Stimulated activated naive B cell treated with anti-CD40 and anti-IgM and Interleukin-4, amounts not matched to agents 10 μg/mL and 1 μg/mL and 100 μg/mL, for 72 hours (primary cell): ENCODE measurements at places on chromosomes 7 and 10.

DNA sequence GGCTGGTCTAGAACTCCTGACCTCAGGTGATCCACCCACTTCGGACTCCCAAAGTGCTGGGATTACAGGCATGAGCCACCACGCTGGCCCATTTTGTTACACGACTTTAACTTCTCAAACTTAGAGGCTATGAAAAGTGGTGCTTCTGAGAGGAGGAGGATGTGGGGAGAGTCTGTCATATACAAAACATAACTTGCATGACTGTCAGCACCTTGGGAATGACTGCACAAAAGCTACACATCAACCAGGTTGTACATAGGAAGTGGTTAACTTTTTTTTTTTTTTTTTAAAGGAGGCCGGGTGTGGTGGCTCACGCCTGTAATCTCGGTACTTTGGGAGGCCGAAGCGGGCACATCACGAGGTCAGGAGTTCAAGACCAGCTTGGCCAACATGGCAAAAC lies 43.4 kb upstream of the GSDME start:
- DNase-seq = no peak

- DNase-seq = no peak
Measured at GRCh38 chr7:8422177-8422576, 11.2 kb upstream of the NXPH1 start.

DNA sequence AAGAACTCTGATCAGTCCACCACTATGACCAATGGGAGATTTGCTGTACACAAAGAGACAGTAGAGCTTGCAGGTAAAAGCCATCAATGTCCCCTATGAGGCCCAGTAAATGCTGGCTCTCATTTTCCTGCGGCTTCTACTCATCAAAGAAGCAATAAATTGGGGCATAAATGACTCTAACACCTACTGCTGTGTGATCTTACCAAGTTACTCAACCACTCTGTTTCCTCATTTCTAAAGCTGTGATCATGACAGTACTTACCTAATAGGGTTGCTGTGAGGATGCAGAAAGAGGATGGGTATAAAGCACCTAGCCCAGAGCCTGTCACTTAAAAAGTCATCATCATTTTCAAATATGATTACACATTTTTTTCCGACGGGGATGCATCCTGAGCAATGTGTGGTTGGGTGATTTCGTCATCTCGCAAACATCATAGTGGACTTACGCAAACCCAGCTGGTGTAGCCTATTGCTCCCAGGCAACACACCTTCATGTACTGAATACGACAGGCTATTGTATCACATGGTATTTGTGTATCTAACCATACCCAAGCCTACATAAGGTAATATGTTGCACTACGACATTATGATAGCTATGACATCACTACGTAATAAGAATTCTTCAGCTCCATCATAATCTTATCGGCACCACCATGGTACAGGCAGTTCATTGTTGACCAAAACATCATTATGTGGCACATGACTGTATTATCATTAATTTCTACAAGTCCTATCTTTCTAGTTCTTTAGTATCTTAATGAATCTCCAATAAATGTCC lies 7.1 kb upstream of the MGMT start:
- DNase-seq = no peak

DNA sequence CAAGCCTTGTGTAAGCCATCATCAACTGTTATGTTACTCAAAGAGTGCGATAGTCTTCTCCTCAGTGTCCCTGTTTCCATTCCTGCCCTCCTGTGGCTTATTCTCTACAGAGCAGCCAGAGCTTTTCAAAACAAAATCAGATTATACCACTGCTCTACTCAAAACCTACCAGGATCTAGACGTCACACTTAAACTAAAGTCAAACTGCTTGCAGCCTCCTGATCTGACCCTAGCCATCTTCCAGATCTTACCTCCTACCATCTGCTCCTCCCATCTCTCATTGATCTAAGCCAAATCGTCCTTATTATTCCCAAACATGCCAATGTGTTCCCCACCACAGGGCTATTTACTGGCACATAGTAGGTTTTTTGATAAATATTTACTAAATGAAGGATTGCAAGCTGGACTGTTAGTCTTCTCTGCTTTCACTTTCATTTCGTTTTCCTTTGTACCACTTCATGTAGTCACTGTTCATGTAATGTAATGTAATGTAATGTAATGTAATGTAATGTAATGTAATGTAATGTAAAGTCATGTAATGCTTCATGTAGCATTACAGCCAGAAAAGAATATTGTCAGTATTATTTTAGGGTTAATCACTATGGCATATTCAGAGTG lies 116.1 kb downstream of the GPR37 start:
- DNase-seq = no peak

DNA sequence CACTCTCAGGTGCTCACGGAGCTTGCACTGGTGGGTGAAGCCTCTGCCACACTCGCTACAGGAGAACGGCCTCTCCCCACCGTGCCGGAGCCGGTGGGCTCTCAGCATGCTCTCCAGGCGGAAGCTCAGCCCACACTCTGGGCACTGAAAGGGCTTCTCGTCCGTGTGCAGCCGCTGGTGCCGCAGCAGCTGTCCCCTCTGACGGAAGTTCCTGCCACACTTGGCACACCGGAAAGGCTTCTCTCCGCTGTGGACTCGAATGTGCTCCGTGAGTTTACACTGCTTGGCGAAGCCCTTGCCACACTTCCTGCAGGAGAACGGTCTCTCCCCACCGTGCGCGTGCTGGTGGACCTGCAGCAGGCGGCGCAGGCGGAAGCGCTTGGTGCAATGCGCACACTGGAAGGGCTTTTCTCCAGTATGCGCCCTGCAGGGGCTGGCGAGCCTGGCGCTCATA lies 19.3 kb downstream of the ZNF786 start:
- DNase-seq = no peak

DNA sequence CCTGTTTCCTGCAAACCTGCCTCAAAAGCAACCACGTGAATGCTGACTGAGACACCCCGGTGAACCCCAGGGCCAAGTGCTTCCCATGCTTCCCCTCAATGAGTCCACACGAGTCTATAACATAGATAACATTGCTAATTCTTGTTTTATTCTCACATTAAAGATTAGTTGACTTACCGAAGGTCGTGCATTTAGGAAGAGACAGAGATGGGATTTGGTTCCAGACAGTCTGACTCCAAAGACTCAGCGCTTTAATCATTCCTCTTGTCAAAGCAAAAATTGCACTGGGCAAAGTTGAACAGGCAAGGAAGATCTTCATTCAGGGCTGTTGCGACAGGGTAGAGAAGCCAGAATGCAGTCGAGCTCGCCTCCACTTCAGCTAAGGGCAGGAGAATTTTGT lies 435.6 kb upstream of the C7orf33 start:
- no peak for DNase-seq

GRCh38 chr7:49780953-49781352 lies 7.5 kb downstream of the VWC2 start:
- no peak for DNase-seq

GRCh38 chr10:88226071-88226659 lies 357.0 kb downstream of the RNLS start:
- DNase-seq = no peak

GRCh38 chr7:101781439-101781838 lies 36.0 kb upstream of the CUX1 start:
- DNase-seq = no peak

- no peak for DNase-seq
Measured at GRCh38 chr7:112523871-112524270, 43.1 kb downstream of the LSMEM1 start.

DNA sequence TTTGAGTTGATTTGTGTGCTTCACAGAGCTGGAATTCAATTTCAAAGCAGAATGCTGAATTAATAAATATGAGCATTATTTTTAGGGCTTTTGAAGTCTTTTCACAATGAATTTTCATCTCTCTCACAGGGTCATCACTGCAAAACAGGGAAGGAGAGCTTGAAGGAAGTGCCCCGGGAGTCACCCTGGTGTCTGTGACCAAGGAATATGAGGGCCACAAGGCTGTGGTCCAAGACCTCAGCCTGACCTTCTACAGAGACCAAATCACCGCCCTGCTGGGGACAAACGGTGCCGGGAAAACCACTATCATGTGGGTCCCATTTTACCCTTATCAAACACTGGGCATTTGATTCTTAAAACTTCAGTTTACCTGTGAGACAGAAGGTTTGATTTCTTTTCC lies 217.7 kb downstream of the ABCA13 start:
- no peak for DNase-seq

DNA sequence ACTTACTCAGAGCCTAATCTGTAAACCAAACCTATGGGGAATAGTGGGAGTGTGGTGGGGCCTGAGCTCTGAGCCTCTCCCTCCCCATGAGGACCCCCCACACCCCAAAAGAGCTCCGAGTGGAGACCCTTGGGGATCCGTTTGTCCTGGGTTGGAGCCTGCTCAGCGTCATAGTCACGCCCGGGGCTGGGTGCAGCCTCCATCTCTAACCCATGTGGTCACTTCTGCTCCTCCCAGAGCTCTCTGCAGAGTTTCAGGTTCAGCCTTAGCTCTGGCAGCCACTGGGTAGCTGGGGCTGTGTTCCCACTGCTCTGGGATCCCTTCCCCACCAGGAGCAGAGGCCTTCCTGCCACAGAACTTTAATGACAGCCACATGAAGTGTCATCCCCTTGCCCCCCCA lies 25.9 kb downstream of the PFKFB3 start:
- no peak for DNase-seq

DNA sequence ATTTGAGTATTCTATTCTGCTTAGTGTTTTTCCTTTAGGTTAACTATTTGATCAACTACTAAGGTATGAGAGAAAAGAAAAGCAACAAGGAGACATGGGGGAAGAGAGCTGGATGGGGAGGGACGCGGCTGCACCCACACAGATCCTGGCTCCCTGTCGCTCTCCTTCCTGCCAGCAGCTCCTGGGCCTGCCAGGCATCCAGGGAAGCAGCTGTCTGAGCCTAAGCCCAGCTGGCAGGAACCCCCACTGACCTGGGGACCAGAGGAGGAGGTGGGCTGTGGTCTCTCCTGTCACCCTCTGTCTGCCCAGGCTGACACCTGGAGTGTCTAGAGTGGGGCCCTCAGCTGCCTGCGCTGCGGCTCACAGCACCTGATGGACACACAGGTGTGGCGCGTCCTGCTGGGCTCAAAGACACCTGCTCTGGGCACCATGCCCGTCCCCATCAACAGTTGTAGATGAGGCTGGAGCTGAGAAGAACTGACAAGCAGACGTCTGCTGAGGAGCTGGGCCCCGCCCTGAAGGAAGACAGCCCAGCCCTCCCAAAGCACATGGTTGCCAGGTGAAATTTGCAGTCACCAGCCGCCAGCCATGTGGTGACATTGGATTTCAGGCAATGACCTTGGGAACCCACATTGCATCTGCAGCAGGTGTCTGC lies 207.9 kb downstream of the PLXNA4 start:
- DNase-seq = no peak

DNA sequence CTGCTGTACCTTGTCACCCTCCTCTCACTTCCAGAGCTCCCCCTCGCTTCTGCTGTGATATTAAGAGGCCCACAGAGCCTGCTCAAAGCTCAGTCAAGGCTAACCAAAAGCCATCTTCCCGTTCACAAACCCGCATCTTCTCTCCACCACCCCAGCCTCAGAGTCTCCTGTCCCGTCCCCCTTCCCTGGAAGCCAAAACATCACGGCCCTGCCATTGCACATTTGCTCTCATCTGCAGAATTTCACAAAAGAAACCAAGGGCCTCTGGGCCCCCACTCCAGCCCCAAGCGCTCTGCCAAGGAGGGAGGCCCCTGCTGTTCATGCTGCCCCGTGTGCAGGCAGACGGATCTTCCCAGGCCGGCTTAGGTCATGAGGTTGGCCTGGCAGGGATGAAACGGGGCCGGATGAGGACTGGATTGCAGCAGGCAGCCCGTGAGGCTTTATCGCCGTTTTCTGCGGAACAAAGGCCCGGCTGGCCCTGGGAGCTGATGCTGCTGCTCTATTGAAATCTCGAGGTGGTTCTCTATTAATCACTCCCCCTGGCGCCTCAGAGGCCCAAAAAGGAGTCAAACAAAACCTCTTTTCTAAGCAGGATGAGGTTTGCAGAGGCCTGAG lies 31.6 kb upstream of the FOXK1 start:
- no peak for DNase-seq

DNA sequence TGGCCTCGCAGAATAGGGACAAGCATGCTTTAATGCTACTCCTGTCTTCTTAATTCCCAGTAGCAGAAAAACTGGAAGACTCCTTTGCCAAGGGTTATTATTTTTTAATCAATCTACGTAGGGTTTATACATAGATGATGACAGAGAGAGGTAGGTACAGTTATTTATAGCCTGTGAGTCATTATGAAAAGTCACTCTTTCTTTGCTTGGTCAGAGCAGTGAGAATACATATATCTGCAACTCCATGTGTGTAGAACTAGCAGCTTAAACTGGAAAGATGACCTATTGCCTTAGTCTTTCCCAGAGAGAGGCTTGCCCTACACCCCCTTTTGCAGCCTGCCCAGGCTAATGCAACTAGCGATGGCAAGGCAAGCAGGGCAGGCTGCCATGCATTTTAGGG lies 1050.6 kb downstream of the NRG3 start:
- DNase-seq = no peak

- no peak for DNase-seq
Measured at GRCh38 chr10:93917821-93918220, 24.0 kb downstream of the SLC35G1 start.

- no peak for DNase-seq
Measured at GRCh38 chr10:75410132-75411005, 8.8 kb upstream of the ZNF503 start.

DNA sequence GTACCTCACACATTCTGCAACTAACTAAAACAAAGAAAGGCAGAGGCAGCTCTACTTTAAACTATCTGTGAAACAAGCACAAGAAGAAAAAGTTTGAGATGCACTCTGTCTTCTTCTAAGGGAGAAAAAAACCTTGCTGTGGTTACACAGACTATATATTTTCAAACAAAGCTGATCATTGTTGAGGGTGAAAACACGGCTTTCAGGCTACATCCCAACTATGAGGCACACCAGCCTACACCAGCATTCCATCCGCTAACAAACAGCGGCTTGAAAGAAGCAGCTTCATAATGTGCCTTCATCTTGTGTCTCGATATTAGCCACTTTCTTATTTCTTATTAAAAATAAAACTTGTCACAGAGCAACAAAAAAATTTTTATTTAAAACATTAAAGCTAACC lies 79.1 kb downstream of the USP6NL start:
- no peak for DNase-seq

- no peak for DNase-seq
Measured at GRCh38 chr7:78072201-78072590, 273.6 kb downstream of the PHTF2 start.

DNA sequence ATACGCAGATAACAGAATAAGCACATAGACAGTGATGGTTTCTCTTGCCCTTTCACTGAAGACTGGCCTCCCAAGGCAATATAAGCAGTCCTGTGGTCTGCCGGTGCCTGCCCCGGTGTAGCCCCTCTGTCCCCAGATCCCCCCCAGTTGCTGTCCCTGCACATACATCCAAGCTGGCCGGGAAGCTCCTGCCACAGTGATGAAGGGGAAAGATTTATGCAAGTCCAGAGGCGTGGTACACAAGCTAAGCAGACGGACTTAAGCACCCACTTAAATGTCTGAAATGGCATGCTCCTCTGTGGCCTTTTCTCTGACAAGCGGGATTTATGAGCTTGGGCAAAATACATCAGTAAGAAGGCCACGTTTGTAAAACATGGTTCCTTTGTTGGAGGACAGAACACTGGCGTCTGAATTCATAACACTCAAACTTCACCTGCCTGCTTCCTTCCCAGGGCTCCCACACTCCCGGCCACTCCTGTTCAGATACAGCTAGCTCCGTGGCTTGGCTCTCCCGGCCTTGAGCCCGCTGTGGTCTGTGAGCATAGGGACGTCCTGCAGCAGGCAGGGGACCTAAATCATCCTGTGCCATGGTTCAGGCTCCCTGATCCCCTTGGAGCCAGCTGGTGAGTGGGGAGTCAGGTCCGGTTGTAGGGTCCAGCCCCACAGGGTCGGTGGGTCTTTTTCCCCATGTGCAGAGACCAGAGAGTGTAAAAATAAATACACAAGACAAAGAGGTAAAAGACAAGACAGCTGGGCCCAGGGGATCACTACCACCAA lies 61.7 kb upstream of the PPP2R2D start:
- no peak for DNase-seq
